ENCODE measurements at places on chromosomes 6 and 20. TPM values are rescaled to one million over a fixed set of nuclear protein-coding genes. Genes with fewer than 3 reads are reported as not detected.

- peak overlapping the region; percentile 96 for H3K27ac ChIP-seq
- peaks cover 37% of the 10 kb centered on the region for H3K4me1 ChIP-seq
- H3K36me3 ChIP-seq: peaks cover 13% of the 10 kb centered on the region
- peak overlapping the region; percentile 97 for H3K4me3 ChIP-seq
Observed at GRCh38 chr6:31495580-31495979, 2.4 kb upstream of the MICB start.

DNA sequence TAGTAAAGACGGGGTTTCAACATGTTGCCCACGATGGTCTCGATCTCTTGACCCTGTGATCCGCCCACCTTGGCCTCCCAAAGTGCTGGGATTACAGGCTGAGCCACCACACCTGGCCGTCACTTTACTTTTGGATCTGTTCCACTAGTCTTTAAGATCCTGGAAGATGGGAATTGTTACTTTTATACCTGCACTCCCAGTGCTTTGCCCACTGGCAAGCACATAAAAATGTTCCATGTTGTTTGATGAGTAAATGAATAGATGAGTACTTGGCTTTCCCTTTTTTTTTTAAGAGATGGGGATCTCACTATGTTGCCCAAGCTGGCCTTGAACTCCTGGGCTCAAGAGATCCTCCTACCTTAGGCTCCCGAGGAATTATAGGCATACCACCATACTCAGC lies 84.8 kb upstream of the SASH1 start:
- H3K36me3 ChIP-seq: no peaks in the 10 kb centered on the region
- no peak overlapping the region for H3K4me3 ChIP-seq
- peaks cover 5% of the 10 kb centered on the region for H3K27me3 ChIP-seq

GRCh38 chr20:51014797-51015722 lies 7.8 kb downstream of the KCNG1 start:
- H3K4me1 ChIP-seq: no peaks in the 10 kb centered on the region
- H3K27me3 ChIP-seq: peaks cover 21% of the 10 kb centered on the region
- H3K4me3 ChIP-seq: no peak overlapping the region
- no peak overlapping the region for H3K27ac ChIP-seq

DNA sequence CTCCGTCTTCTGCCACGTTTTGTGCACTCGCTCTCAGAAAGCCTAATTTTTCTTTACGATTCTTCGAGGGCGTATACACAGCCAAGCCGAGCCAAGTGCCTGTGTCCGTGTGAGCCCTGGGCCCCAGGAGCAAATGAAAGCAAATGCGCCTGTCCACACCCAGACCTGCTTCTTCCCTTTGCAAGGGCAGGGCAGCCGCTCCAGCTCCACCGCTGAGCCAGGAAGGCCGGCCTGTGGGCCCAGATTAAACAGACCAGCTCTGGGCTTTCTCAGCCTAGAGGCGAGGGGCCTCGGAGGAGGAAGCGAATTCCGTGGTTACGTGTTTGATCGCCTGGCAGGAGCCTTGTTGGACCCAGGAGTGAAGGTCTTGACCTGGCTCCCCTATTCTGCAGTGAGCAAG lies 184.6 kb downstream of the SMOC2 start:
- H3K27me3 ChIP-seq: no peaks in the 10 kb centered on the region
- H3K4me1 ChIP-seq: no peaks in the 10 kb centered on the region
- no peak for DNase-seq
- no peak overlapping the region for H3K4me3 ChIP-seq
- H3K27ac ChIP-seq: no peak overlapping the region
- H3K36me3 ChIP-seq: peaks cover 2% of the 10 kb centered on the region

- no peak overlapping the region for H3K27ac ChIP-seq
- peaks cover 15% of the 10 kb centered on the region for H3K27me3 ChIP-seq
- DNase-seq: peak; percentile 45
- H3K4me3 ChIP-seq: peak overlapping the region; percentile 83
- H3K36me3 ChIP-seq: peaks cover 6% of the 10 kb centered on the region
Observed at GRCh38 chr20:45407067-45407745, 883 bp upstream of the DBNDD2 start.

DNA sequence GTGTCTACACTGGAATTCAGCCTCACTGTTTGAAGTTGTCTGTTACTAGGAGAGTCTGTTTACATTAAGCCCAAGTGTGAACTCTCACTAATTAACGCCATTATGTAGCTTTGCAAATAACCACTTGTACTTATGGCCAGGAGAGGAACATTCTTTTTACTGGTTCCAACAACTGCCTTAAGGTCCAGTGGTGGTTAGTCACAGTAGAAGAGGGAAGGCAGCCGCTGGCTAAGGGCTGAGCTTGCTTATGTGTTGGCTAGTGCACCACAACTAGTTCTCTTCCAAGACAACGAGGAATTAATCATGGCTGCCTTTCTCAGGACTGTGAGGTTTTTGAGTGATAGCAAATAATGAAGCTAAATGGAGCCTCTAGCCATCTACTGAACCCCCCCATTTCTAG lies 14.9 kb upstream of the SLC22A23 start:
- no peak for DNase-seq
- no peak overlapping the region for H3K4me3 ChIP-seq
- H3K27ac ChIP-seq: no peak overlapping the region
- no peaks in the 10 kb centered on the region for H3K4me1 ChIP-seq
- peaks cover 6% of the 10 kb centered on the region for H3K27me3 ChIP-seq

The SIRPB1 gene
- total RNA-seq: 6.5 TPM

DNA sequence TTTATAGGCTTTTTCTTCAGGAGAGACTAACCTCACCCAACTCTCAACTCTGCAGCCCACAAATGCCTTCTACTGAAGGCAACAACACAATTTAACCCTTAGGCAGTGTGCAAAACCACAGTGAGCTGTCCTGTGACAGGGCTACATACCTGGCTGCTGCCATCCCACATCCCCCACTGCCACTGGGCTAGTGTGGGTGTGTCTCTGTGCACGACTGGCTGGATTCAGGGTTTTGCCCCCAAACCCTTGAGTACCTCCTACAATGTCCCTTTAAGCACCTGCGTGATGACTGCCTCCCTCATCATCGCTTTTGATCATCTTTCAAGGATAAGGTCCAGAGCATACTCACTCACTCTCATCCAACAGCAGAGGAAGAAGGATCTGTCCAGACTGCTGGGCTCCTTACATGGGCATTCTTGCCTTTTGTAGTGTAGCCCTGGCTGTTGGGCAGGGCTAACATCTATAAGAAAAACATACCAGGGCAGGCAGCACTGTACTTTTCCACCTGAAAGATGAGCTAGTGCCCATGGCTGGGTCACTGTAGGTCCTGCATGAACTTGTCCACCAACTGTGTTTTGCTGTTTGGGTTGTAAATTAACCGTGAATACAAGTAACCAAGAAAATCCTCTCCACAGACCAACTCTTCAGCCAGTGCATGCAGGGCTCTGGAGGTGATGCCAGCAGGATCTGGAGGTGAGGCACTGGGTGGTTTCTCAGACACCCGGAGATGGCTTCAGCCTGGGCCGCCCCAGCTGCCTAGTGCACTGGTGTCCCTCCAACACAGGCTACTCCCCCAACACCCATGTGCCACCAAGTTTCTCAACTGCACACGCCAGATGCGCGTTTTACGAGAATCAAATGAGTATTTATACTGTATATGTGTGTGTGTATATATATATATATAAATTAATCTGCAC lies 45.2 kb downstream of the PLCG1 start:
- H3K4me3 ChIP-seq: no peak overlapping the region
- DNase-seq: peak; percentile 27
- H3K4me1 ChIP-seq: peaks cover 12% of the 10 kb centered on the region
- H3K27ac ChIP-seq: peak overlapping the region; percentile 71

The TRIM31 gene
- total RNA-seq: not detected

The CDSN gene
- total RNA-seq: not detected

The PPP1R3G gene
- total RNA-seq: 0.11 TPM

DNA sequence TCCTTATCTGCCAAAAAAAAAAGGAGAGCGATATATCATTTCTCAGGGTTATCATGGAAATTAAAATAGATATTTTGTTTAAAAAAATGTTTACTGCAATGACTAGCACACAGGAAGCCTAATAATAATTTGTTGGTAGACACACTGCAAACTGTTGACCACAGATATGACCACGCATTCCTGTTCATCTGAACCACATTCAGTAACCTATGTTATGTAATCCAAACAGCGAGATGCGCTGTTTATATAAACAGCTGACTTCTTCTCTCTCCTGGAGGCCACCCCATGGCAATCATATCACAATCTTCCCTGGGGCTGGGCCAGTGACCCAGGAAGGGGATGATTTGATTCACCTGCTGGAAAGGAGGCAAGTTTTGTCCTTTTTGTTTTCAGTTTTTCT lies 129.3 kb upstream of the UST start:
- H3K4me3 ChIP-seq: no peak overlapping the region
- DNase-seq: no peak
- H3K27me3 ChIP-seq: peaks cover 19% of the 10 kb centered on the region
- no peak overlapping the region for H3K27ac ChIP-seq
- H3K36me3 ChIP-seq: no peaks in the 10 kb centered on the region

The MACROD2 gene
- not detected for total RNA-seq

The MYBL2 gene
- 72.6 TPM for total RNA-seq

- DNase-seq: no peak
- peaks cover 24% of the 10 kb centered on the region for H3K27me3 ChIP-seq
- H3K36me3 ChIP-seq: no peaks in the 10 kb centered on the region
- H3K27ac ChIP-seq: no peak overlapping the region
- H3K4me3 ChIP-seq: no peak overlapping the region
Observed at GRCh38 chr6:128725271-128726233, 157.4 kb upstream of the LAMA2 start.

The LY6G5C gene
- 3.5 TPM for total RNA-seq

DNA sequence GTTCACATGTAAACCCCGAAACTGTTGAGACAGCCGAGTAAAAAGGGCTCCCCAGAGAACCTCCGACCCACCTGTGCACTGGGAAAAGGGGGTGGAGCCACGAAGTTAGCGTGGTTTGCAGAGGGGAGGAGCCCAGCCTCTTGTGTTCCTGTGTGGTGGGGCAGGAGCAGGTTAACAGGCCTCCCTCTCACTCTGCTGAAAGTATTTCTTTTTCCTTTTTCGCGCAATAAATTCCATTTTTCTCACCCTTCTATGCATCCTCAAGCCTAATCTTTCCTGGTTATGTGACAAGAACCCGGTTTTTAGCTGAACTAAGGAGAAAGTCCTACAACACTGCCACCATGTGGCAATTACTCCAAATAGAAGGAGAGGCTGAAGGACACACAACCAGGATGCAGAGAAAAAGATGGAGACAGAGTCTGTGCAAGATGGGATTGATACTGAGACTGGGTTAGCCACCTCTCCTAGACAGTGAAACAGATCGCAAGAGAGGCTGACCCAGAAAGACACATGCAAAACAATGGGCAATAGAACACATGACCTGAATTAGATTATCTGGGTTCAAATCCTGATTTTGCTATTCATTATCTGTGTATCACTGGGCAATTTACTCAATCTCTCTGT lies 168.7 kb upstream of the PRSS16 start:
- H3K4me1 ChIP-seq: peaks cover 6% of the 10 kb centered on the region
- H3K4me3 ChIP-seq: peak overlapping the region; percentile 81
- DNase-seq: no peak
- H3K27ac ChIP-seq: no peak overlapping the region
- no peaks in the 10 kb centered on the region for H3K36me3 ChIP-seq

Measured in activated naive CD8-positive, alpha-beta T cell treated with anti-CD3 and anti-CD28 coated beads, Interleukin-2, amount 10 ng/mL, durations not matched to agents 7 days and 5 days (primary cell).